ENCODE measurements at places on chromosomes 5 and 9.

DNA sequence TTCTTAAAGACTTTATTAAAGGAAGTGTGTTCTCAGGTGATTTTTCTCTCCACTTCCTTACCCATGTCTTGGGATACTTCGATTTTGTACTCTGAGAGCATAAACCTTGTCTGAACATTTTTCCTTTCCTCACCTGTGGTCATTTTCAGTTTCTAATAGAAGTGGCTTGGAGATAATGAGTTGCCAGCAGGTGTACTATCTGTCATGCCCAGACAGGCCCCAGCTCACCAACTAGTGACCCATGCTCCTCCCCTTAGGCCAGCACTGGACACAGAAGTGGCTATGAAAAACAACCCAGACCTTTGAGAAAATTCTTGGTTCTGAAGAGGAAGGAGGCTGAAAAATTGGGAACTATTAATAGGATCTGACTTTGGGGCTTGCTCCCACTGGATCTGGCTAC lies 49.2 kb upstream of the SMIM32 start:
- DNase-seq = no peak

DNA sequence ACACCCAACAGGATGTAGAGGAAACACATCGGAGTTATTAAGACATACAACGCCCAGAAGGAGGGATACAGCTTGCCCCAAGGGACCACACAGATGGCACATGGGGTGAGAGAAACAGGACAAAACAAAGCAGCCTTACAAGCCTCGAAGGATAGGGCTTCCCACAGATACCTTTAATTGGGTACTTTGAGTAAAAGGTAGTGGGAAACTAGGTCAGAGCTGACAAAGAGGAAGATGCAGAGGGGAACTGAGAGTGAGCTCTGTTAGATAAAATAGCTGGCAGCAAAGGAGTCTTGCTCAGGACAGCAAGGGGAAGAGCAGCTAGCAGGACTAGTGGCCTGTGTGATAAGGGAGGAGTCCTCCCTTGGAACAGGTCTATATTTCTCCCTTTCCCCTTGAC lies 48.2 kb downstream of the OTP start:
- no peak for DNase-seq

- DNase-seq = peak; percentile 89
Measured at GRCh38 chr5:72179028-72179815, 71.9 kb downstream of the MAP1B start.

- DNase-seq = no peak
Measured at GRCh38 chr5:105878402-105878801, 1792.3 kb downstream of the EFNA5 start.

DNA sequence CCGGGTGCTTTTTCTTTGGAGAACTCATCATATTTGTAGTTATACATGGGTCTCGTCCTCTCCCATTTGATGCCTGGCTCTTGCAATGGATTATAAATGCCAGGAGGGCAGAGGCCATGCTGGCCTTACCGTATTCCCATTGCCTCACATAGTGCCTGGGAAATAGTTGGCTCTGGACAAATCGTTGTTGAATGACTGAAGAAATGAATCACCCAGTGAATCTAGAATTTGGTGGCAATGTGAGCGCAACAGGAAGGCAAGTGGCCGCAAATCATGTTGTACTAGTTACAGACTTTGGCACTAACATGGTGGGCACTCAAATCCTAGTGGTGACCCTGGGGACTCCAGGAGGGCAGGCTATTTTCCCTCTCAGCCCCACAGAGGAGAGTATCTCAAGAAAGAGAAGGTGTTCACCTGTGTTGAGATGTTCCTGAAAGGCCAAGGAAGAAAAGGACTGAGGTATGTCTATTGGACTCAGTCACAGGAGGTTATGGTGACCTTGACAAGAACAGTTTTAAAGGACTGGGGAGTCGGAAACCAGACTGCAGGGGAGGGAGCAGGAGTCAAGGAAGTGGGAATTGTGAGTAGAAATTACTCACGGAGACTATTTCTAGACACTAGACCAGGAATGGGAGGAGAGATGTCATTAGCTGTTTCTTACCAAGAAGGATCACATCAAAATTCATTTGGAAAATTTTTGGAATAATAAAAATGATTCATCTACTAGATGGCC lies 61.7 kb upstream of the COL15A1 start:
- peak; percentile 50 for DNase-seq

- DNase-seq = no peak
Measured at GRCh38 chr9:22201256-22201655, 192.2 kb upstream of the CDKN2B start.
